Tongue (tissue), 3 donors: ENCODE measurements at places on chromosomes 2 and 18. TPM values are rescaled to one million over a fixed set of nuclear protein-coding genes. Genes with fewer than 3 reads are reported as not detected.

CCL20 gene
- not detected for total RNA-seq

FIGN gene
- 1.9 TPM for total RNA-seq

OXER1 gene
- 4.1 TPM for total RNA-seq

HOXD8 gene
- total RNA-seq = 2.7 TPM

SRD5A2 gene
- total RNA-seq = 0.10 TPM

SLC4A5 gene
- 2.6 TPM for total RNA-seq

ALLC gene
- not detected for total RNA-seq

ANKRD62 gene
- 0.10 TPM for total RNA-seq

IL36B gene
- not detected for total RNA-seq

SERPINB11 gene
- total RNA-seq = 1.0 TPM
